Fibroblast of skin of left biceps (primary cell): ENCODE measurements at places on chromosomes 7 and 10.

DNA sequence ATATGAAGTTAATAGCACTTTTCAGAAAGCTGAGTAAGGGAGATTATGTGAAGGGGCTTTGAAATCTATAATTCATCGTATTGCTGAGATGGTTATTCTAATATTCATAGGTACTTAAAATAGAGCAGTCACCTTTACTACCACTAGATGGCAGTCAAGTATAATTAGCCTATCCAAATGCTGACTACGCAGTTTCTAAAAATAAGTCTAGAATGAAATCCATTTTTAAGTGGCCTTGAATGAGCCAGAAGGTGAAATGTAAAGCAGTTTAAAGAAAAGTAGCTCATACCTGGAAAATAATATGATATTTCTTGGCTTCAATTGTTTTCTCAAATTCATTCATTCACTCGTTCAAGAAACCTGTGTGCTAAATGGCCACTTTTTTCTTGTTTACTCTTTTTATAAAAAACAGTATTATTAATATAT lies 1277.1 kb downstream of the GATA3 start:
- peak; percentile 20 for DNase-seq

- no peak for DNase-seq
These were observed 198.3 kb downstream of the HDAC9 start for GRCh38 chr7:18693816-18694215.

- no peak for DNase-seq
These were observed 159.8 kb downstream of the SH3PXD2A start for GRCh38 chr10:103695584-103696005.

DNA sequence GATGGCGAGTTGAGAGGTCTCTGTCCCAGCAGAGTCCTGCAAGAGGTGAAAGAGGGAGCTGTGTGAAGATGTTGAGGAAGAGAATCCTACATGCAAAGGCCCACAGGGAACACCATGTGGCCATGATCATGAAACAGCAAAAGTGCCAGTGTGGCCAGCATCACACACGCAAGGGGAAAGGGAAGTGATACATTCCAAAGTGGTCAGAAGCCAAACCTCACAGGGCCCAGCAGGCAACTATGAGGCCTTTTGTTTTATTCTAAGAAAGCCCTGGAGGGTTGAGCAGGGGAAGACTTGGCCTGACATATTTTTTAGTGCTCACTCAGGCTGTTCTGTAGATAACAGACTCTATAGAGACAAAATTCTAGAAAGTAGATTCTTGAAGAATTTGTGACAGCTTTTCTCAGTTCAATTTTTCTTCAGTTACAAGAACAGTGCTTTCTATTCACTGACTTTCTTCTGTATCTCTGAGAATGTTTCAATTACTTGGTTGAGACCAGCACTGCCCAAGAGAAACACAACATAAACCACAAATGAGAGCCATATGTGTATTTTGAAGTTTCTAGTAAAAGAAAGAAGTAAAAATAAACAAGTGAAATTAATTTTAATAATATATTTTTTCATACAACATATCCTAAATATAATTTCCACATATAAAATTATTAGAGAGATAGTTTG lies 82.3 kb downstream of the HTR7 start:
- DNase-seq = no peak
